ENCODE measurements at places on chromosomes 3 and 15. TPM values are rescaled to one million over a fixed set of nuclear protein-coding genes. Genes with fewer than 3 reads are reported as not detected.

- DNase-seq: no peak
These were observed 433.6 kb upstream of the DPH6 start for GRCh38 chr15:35979608-35980007.

- no peak for DNase-seq
These were observed 304.2 kb upstream of the LMCD1 start for GRCh38 chr3:8197384-8197783.

DNA sequence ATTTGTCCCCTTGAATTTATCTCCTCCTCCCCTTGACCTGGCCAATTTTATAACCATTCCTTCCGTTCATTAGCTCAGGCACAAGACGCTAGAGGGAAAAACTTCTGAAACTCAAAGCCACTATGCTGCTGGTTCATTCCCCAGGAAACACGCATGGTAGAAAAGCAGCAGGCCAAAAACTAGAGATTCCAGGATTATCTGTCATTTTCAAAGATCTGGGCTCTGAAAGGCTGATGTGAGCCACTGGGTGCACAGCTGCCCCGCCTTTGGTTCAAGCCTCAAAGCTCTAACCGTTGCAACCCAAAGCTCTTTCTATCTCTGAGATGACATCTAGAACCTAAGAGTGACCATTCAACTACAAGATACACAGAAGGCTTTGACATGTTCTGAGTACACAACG lies 6.1 kb downstream of the ANP32A start:
- DNase-seq: no peak

DNA sequence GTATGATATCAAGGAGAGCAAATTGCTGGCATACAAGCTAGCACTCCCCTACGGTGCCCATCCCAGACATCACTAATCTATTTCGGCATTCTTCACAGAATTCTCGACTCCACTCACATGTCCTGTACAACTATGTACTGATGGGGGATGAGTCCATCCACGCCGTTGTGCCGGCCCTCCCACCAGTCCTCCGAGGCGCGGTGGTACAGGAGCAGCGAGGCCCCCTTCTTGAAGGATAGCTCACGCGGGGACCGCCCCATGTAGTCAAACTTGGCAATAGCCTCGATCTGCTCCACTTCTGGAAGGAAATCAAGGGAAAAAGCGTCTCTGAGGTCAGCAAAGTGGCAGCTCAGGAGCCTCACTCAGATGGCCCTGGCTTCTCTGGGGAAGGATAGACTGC lies 31.0 kb upstream of the RAD18 start:
- no peak for DNase-seq

GRCh38 chr3:16430717-16431630 lies 82.5 kb downstream of the RFTN1 start:
- no peak for DNase-seq

GRCh38 chr3:148938936-148939335 lies 52.4 kb upstream of the GYG1 start:
- DNase-seq: no peak

GRCh38 chr3:5205165-5205941 lies 17.8 kb downstream of the EDEM1 start:
- no peak for DNase-seq

- DNase-seq: no peak
These were observed 17.6 kb downstream of the ARIH1 start for GRCh38 chr15:72491768-72492167.

DNA sequence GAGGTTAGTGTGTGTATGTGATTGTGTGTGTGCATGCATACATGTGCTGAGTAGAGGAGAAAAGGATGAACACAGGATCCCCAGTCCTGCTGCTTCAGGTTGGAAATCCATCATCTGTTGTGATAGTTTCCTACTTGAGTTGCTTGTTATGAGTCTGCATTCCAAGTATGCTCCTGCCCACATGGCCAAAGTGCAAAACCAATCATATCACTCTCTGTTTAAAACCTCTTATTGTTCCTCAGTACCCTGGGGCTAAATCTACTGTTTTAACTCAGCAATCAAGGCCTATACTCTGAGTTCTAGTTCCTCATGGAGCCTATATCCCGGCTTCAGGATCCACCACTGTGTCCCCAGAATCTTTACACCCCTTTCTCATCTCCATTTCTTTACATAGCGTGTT lies 139.9 kb upstream of the TLE3 start:
- DNase-seq: no peak

GRCh38 chr15:68734881-68735280 lies 85.8 kb downstream of the ANP32A start:
- no peak for DNase-seq

DNA sequence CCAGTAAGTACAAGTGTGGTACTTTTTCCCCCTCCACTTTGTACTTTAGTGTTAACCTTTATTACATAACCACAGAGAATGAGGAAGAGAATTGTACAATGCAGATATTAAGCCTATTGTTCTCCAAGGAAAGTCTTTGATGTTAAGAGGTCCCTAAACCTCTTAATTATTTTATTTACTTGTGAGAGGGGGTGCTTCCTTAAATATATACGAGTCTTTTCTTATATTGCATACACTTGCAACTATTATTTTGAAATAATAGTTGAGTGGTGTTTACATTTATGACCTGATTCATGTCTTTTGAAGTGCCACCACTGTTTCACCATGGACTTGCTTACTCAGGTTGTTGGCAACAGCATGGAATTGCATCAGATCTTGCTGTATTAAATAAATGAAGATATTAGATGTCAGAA lies 10.1 kb downstream of the USP3 start:
- no peak for DNase-seq

- no peak for DNase-seq
These were observed 22.7 kb downstream of the CLDN11 start for GRCh38 chr3:170441412-170441811.

DNA sequence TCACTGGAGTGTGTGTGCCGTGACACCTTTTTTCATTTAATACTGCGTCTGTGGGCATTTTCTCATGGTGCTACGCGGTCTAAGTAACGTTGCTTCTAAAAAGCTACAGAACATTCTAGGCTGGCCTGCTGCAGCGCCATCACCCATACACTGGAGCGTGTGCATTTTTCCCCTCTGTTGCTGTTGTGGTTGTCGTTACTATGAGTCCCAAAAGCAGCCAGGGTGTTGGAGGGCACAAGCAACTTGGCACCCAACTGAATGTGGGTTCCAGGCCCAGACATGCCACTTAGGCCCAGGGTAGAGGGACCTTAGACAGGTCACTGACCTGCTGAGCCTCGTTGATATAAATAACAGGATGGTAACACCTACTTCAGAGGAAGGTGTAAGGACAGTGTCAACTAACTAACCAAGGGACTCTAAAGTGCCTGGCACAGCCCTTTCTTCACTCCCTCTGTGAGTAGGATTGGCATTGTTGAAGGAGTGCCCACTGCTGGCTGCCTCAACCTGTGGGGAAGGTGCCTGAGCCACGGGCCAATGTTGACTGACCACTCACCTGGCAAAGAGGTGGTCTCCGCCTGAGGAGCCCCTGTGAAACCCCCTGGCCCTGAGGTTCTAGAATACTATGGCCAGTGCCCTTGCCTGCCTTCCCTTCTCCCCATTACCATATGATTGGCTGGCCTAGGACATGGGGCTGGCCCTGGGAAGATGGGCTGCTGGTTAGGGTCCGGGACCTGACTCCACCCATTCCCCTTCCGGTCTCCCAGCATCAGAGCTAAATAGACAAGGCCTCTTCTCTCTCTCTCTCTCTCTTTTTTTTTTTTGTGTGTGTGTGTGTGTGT lies 3.5 kb downstream of the CSK start:
- DNase-seq: no peak

GRCh38 chr3:10763817-10764258 lies 52.2 kb upstream of the SLC6A11 start:
- no peak for DNase-seq

- DNase-seq: no peak
These were observed 435.6 kb downstream of the GOLGA6L6 start for GRCh38 chr15:20106026-20106425.

DNA sequence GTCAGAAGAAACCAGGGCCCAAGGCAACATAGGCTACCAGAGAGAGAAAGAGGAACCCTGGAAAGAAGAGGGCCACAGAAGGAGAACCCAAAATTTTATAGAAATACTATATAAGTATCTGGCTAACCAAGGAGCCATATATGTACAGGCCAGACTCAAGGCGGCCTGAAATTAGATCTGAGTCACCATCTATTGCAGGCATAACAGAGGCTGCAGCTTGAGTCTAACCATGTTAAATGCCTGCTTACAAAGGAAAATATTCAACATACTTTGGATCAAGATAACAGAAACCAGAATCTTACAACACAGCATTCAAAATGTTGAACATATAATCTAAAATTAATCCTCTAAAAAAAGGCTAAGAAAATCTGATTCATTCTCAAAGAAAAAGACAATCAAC lies 23.1 kb downstream of the IGSF11 start:
- DNase-seq: no peak

GRCh38 chr3:32375596-32375930 lies 16.1 kb upstream of the CMTM7 start:
- DNase-seq: no peak

DNA sequence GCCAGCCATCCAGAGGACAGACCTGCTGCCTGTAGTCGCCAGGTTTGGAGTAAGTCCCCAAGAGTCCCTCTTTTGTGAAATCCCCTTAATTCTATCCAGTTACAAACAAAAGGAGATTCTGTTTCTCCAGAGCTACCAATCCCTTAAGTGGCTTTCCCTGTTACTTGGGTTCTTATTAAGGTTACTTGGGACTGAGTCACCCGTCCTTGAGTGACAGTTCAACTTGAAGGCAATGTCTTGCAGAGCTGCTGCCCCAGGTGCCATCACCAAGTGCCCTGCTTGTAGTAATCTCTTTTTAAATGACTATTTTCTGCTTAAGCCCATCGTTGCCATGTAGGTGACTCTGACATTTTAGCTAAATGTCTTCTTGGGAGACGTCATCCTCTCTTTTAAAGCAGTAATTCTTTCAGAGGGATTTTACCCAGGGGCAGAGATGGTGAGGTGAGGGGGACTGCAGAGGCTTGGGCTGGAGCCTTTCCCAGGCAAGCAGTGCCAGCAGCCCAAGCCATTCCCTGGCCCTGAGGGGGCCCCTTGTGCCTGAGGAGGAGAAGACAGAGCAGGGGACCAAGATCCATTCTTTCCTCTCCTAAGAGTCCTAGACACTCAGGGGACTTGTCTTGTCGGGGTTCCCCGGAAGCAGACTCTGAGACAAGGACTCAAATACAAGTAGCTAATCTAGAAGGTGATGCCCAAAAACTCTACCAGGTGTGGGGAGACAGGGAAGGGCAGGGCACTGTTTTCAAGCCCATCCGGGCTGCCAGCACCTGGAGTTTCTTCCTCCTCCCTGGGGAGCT lies 253.7 kb downstream of the PLCL2 start:
- no peak for DNase-seq

- DNase-seq: no peak
These were observed 793.5 kb downstream of the ROBO1 start for GRCh38 chr3:78974181-78974790.

Gene CADPS
- polyA plus RNA-seq: 7.3 TPM

Gene AMIGO3
- 1.2 TPM for polyA plus RNA-seq

Gene C3orf49
- not detected for polyA plus RNA-seq

Gene LTF
- polyA plus RNA-seq: not detected

Gene GUCA1C
- not detected for polyA plus RNA-seq

Gene PTH1R
- 0.07 TPM for polyA plus RNA-seq

Gene MSL2
- 2.4 TPM for polyA plus RNA-seq

Gene SENP7
- polyA plus RNA-seq: 2.7 TPM

Gene DTX3L
- polyA plus RNA-seq: 2.6 TPM

All from SK-N-SH (cell line).